Tibial nerve (tissue), 4 donors: ENCODE measurements at places on chromosomes 6 and 20. TPM values are rescaled to one million over a fixed set of nuclear protein-coding genes. Genes with fewer than 3 reads are reported as not detected.

The SLC17A1 gene
- not detected for total RNA-seq

The SLC35D3 gene
- total RNA-seq = not detected

The EDN1 gene
- total RNA-seq = 48.8 TPM

The LSM14B gene
- total RNA-seq = 29.1 TPM

DNA sequence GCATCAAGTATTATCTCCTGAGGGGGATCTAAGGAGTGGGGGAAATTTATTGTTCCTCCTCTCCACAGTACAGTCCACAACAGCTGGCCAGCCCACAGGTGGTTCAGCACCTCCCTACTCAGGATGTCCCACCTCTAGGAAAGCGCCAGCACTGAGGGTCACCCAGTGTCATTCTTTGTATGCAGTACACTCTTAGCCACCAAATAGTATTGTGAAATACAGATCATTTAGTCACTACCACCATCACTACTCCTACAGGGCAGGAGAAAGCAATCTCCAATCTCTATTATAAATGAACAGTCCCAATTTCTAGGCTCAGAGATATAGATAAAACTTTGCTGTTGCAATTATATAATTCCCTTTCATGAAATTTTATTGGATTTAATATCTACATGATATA lies 6.3 kb upstream of the ZNF76 start:
- no peak for DNase-seq

GRCh38 chr20:24116611-24117010 lies 128.0 kb upstream of the GGTLC1 start:
- no peak for DNase-seq

- peak; percentile 36 for DNase-seq
Measured at GRCh38 chr6:168526841-168527281, 85.9 kb downstream of the SMOC2 start.

- DNase-seq = no peak
Measured at GRCh38 chr6:99467509-99468106, 42.5 kb upstream of the PNISR start.

- no peak for DNase-seq
Measured at GRCh38 chr6:39396854-39397253, 74.4 kb upstream of the KCNK16 start.

GRCh38 chr6:20166210-20166609 lies 46.1 kb downstream of the MBOAT1 start:
- no peak for DNase-seq

DNA sequence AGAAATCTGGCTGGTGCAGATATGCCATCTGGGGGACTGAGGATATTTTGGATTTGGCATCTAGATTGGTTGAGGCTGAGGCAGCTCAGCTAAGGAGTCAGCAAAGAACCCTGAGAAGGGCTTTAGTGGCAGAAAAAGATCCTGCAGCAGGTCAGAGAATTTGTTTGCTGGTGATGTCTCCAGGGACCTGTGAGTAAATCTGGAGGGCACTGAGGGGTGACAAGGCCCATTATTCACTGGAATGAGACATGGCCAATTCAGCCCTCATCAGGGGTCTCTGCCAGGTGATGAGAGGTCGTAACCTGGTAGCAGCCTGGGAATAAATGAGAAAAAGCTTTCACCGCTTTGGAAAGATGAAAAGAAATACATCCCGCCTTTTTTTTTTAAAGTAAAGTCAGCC lies 118.3 kb upstream of the FBXL4 start:
- no peak for DNase-seq

DNA sequence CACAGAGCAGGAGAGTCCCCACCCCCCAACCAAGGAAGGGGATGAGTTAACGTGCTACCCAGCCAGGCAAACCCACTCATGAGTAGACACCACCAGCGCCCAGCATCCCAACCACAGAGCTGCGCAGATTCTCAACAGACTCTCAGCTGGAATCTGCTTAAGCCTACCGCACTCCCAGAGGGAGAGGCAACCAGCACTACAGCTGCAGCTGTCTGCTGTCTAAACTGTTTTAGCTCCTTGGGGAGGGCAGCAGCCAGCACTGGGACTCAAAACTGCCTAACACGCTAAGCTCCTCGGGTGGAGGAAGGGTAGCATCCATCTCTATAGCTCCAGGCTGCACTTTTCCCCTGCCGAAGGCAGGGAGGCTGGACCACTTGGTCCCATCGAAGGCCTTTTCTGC lies 539.8 kb downstream of the EPHA7 start:
- DNase-seq = no peak

- no peak for DNase-seq
Measured at GRCh38 chr6:50899306-50899870, 80.7 kb downstream of the TFAP2B start.

DNA sequence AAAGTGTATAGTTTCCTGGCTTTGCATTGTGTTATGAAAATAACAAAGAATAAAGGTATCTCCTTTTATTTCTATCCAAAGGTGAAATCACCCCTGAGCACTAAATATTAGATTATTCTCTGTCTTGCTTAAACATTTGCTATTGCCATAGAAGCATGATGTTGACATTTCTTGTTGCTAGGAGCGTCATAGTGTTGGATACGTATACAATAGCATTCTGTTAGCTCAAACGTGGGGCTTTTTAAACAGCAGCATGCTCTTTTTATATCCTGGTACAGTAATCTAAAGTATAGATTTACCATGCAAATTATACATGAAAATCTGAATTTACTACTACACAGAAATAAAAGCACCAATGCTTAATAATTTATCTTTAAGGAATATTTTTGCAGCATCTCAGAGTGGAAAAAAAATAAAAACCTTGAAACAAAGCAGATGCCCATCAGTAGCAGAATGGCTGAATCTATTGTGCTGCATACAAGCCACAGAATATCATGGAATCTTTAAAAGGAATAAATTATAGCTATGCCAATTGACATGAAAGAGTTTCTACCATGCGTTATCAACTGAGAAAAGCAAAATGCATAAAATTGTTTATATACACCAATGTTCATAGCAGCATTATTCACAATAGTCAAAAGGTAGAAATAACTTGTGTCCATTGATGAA lies 9.6 kb upstream of the HSF2 start:
- DNase-seq = no peak

DNA sequence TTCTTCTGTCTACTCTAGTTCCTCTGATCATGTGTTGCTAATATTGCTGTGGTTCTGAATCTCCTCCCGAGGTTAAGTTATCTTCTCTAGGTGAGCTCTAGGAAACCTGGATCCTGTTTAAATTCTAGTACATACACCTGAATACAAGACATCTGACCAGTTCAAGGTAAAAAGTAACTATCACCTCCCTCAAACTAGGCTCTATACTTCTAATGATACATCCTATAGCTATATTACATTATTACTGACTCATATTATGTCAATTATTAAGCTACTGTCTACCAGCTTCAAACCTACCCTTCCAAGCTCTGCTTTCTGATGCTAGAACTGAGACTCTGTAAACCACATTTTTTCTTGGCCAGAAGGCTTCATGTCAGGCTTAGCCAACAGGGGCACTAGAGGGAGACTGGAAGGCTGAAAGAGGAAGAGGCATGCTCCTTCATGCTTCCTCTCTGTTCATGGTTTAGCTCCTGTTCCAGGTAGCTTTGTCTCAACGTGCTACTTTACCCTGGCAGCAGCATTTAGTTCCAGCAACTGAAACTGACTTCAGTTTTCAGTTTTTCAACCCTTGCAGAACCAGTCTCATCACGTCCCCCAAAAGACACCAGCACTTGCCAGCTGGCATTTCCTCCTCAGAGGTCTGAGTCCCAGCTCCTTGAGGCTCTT lies 148.4 kb upstream of the TOP1 start:
- DNase-seq = no peak

GRCh38 chr6:133805876-133806275 lies 83.0 kb upstream of the TCF21 start:
- no peak for DNase-seq

DNA sequence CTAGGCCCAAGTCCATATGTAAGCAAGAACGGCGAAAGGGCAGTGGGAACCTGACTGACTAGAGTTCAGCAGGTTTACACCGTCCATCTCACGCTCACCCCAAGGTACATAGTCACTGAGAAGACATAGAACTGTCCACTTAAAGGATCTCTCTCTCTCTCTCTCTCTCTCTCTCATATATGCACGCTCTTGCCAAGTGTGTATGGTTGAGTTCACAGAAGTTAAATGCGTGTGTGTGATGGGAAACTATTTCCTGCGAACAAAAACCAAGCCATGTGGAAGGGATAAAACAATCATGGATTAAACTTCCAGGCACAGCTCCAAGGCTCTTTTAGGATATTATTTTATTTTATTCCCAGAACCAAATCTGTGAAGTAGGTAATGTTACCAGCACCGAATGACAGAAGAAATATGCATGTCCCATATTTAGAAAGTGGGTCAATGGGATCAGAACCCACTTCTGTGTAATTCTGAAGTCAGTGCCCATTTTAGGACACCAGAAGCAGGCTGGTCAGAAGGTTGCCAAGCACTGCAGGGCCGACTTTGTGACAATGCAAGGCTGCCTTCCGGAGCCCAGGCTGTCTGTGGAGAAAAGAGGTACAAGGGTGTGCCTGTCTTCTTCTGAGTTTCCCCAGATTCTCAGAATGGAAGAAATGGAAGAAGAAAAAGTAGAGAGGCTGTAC lies 49.2 kb upstream of the MAP7 start:
- no peak for DNase-seq

DNA sequence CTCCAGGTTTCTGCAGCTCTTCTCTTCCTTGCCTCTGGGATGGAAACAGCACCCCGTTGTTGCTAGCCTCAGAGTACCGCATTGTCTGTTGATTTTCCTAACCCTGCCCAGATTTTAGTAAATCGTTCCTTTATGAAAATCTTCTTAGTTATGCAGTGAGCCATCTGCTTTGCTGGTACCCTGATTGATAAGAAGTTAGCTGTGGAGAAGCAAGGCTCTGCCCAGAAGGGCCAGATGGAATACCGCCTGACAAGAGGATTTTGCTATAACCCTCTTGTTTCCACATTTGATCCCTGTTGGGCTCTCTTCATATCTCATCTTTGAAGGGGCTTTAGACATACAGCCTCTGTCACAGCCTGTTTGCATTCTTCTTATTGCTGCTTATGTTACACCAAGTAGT lies 229.0 kb downstream of the CDKAL1 start:
- no peak for DNase-seq

DNA sequence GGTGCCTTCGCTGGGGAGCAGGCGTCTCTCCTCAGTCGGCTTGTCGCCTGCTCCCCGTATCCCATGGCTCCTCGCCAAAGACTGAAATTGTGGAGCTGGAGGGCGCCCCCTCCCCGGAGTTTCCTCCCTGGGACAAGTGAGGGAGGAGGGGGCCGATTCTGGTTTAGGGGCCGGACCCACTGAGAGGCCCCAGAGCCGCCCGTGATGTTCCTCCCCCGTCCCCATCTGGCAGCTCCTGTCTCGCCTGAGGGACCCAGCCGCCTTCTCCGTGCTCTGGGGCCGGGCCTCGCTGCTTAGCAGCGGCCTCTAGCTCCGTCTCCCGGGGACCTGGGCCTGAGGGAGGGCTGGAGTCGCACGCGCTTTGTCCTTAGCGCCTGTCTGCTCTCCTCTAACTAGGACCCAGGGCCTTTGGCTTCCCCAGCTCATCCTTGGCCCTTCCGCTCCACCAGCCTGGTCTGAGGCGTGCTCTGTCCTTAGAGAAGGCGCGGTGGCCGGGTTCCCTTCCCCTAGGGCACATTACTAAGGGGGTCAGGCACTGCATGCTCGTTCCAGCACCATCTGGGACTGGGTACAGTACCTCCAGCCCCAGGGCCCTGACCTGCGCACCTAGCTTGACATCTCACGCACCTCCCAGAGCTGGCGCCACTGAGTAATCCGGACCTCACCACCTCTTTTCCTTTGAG lies 29.7 kb downstream of the SLC12A5 start:
- no peak for DNase-seq

GRCh38 chr6:160992980-160993314 lies 1.4 kb downstream of the MAP3K4 start:
- no peak for DNase-seq

DNA sequence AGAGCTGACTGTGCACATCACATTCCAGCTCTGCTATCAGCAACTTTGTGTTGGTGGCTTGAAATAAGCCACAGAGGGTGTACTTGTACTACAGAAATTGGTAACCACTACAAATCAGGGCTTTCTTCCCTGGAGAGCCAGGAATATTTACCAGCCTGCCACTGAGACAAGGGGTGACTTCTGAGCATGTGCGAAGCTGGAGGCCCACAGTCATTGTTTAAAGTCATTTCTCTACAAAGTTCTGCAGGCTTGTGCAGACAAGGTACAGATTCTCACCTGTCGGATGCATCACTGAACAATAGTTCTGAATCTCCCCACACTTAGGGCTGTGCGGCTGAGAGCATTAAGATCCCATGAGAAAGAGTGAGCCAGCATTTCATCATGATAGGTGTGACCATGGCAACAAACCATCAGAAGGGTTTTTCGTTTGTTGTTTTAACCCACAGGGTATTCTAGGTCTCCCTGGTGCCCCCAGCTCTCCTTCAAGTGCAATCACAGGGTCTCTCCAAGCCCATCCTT lies 292.8 kb downstream of the CDC5L start:
- no peak for DNase-seq

GRCh38 chr6:139751179-139751578 lies 376.7 kb upstream of the CITED2 start:
- no peak for DNase-seq

- DNase-seq = no peak
Measured at GRCh38 chr20:15107931-15108330, 770.5 kb upstream of the FLRT3 start.

DNA sequence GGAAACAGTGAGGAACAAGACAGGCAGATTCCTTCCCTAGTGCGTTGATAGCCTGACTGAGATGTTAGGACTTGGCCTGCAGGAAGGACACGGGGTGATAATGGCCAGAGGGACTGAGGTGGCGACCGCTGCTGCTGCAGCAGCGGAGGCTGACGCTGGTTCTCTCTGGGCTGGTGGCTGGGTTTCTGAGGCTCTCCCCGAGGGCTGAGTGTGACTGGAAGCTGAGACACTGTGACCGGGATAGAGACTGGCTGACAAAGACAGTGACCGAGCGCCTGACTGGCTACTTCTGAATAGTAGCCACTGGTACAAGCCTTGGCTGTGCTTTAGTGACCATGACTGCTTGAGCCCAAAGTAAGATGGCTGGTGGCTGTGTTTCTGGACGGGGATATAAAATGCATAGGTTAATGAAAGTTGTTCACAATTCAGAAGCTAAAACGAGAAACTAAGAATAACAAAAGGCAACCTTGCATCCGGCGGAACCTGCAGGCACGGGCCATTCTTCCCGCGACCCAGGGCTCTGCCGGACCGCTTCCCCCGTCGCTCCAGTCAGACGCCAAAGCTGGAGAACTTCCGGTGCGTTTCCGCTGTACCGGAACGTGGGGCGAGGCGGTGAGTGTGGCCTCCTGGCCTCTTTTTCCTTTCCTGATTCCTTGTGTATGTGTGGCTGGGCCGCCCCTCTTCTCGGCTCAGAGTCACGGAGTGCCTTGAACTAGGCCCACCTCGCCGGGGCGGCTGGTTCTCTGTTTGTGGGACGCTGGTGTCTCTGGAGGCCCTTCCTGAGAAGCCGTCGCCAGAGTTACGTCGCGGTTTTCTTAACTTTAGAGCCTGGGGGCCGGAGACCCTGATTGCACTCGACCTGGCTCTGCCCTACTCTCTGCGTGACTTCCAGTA lies at the start of gene AAR2:
TSS of gene AAR2 (plus strand) at position 587 of the 894 bp plus-strand sequence. CDS start 3,391 bp downstream, outside the sequence.
- peak; percentile 47 for DNase-seq

- DNase-seq = no peak
Measured at GRCh38 chr6:4864519-4864918, 88.3 kb downstream of the CDYL start.

GRCh38 chr20:56431471-56431870 lies 19.4 kb downstream of the CASS4 start:
- no peak for DNase-seq
